ENCODE measurements at places on chromosomes 2 and 18.

DNA sequence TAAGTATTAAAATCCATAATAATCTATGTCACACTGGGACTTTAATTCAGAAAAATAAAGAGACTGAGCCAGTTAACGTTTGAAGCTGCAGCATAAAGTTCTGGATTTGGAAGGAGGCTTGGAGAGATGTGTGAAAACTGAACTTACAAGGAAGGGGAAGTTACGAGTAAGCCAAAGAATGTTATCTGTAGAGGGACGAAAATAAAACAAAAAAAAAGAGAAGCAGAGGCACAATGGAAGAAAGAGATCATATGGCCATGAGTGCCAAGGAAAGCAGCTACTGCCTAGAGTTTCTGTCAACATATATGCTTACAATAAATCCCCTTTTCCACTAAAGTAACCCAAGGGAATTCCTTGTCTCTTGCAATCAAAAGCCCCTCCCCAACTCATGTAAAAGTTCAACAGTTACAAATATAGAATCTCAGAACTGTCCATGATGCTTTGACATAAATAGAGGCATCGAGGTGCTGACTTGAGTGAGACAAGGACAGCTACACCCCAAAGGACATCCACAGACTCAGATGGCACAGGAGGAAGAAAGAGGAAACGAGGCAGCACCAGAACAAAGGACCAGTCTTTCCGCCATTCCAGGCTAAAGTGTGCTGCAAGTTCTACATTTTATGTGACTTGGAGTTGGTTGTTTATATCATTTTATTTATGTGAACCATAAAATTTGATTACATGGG is 16.1 kb upstream of the ARL5A start:
- DNase-seq, result no peak

GRCh38 chr2:95728878-95729596 is 137.2 kb downstream of the TRIM43 start:
- DNase-seq, result peak; percentile 9

GRCh38 chr2:136787970-136788369 is 22.6 kb downstream of the THSD7B start:
- no peak for DNase-seq

GRCh38 chr2:770776-771175 is 93.6 kb upstream of the TMEM18 start:
- no peak for DNase-seq

GRCh38 chr2:237689336-237690131 is 62.1 kb downstream of the LRRFIP1 start:
- no peak for DNase-seq

- DNase-seq, result no peak
Measured at GRCh38 chr2:202566286-202566685, 68.5 kb upstream of the FAM117B start.

GRCh38 chr2:237201461-237202287 is 116.0 kb downstream of the COPS8 start:
- DNase-seq, result no peak

DNA sequence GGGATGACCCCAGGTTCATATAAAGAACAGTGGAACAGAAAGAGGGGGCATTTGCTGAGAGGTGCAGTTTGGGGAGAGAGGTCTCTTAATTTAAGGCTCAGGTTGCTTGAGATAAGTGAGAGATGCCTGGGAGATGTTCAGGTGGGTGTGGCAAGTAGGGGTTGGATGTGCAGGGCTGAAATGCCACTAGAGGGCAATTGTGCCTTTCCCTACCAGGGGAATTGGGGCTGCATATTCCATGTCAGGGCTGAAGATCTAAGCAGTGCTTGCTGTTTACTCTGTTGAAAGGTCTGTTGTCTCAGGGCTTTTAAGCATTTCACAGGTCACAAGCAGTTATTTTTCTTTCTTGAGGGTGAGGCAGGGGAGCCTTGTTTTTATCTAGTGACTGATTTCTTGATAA is 7.8 kb downstream of the CCDC85A start:
- DNase-seq, result no peak

- DNase-seq, result no peak
Measured at GRCh38 chr18:43559507-43559906, 282.2 kb upstream of the SYT4 start.

DNA sequence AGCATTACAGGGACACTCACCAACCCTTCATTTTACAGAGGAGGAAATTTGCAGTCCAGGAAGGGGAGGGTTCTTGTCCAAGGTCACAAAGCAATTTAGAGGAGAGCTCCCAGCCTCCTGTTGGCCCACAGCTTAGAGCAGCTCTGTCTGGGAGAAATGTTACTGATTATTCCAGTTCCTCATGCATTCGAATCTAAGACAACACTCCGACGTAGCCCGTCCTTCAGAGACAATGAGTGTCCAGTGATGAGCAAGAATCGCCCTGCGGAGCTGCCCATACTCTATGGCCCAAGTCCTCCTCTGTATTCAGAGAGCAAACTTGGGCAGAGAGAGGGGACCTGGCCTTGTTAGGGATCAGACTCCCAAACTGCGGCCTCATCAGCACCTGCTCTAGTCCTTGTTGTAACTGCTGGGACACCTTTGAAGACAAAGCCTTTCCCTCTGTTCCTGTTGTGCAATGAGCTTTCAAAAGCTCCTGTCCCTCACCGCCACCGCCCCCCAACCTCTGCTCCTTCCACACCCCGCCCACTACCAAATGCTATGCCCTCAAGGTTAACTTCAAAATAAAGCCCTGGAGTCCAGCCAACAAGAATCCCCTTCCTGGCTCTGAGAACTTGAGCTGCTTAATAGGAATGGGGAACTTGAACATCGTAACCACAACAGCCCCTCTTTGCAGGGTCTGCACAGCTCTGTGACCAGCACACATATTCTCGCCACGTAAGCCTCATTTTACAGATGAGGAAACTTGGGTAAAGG is 234.8 kb upstream of the SMAD2 start:
- no peak for DNase-seq

DNA sequence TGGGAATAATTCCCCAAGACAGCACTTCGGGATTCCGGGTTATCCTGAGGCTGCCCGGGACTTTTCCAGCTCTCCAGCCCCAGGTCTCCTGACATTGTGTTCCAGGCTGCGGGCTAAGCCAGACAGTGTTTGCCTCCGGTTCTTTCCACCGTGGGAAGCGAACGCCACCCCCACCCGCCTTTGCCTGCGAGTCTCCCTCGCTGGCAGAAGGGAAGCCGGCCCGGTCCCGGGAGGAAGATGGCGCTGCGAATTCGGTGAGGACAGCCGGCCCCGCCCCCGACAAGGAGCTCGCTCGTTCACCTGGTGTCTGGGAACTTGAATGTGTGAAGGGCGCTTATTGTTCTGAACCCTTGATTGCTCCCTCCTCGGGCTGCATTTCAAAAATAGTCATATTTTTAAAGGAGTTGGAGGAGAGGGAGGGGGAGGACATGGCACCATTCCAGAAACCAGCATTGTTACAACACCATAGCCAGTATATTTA is 2.9 kb downstream of the LRATD1 start:
- no peak for DNase-seq

DNA sequence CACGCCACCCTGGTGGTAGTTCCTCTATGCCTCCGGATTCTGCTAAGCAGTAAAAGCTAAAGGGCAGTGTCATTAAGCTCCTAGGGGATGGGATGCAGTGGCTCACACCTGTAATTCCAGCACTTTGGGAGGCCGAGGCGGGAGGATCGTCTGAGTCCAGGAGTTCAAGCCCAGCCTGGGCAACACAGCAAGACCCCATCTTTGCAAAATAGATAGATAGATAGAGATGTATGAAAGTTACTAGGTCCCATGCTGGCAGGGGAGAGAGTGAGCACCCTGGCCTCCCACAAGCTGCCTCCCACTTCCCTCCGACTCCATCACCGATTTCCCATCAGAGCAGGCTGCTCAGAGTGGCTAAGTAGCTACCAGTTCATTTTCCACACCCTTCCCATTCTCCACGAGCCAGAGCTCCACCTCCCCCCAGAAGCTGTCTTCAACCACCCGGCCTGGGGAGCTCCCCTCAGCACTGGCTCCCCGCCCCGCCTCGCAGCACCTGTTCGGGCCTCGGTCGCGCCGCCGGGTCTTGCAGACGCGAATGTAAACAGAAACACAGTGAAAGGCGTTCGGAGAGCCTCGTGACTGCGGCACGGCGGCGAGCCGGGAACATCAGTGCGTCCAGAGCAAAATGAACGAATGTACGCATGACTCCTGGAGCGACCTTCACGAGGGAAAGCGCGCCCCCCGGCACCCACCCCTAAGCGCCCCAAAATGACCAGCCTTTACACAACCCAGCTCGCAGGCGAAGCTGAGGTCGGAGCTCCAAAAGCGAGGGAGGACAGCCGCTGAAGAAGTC is 598 bp upstream of the CEP68 start:
- peak; percentile 49 for DNase-seq

DNA sequence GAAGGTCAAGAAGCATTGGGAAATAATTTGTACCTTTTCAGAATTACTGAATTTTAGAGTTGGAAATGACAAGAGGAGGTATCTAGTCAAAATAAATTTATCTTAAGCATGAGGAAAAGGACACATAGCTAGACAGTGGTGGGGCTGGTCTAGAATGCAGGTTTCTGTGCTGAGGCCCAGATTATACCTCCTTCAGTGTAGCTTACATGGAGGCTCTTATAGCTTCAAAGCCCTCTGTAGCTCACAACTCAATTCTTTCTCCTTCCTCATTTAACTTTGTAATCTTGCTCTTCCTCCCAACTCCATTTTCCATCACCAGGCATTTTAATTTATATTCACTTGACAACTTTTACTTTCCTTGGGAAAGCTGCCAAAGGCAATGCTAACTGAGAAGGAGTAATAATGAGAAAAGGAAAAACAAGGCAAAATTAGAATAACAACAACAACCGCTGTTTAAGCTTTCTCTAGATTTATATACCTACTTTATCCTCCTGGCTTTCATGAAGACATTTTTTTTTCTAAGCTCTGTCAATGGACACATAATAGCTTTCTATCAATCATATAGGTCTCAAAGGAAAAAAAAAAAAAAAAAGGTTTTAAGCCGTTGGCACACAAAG is 58.5 kb downstream of the CLHC1 start:
- no peak for DNase-seq

DNA sequence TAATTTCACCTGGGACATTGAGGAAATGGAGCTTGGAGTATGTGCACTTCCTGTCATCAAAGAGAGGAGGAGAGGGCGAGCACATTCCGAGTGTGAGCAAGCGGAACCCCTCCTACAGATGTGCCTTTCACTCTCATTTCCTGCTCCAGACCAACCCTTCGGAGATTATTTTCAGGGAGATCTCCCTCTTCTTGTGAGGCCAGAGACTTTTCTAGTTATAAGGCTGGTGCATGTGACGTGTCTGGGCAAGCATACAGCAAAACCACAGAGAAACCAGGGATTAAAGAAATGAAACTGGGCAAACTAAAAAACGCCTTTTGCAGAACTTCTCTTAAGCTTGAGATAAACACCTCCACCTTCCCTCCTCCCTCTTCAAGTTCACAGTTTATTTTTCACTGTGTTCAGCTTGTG is 409.2 kb upstream of the TCF4 start:
- DNase-seq, result no peak

GRCh38 chr2:49210191-49210590 is 55.9 kb upstream of the FSHR start:
- no peak for DNase-seq

DNA sequence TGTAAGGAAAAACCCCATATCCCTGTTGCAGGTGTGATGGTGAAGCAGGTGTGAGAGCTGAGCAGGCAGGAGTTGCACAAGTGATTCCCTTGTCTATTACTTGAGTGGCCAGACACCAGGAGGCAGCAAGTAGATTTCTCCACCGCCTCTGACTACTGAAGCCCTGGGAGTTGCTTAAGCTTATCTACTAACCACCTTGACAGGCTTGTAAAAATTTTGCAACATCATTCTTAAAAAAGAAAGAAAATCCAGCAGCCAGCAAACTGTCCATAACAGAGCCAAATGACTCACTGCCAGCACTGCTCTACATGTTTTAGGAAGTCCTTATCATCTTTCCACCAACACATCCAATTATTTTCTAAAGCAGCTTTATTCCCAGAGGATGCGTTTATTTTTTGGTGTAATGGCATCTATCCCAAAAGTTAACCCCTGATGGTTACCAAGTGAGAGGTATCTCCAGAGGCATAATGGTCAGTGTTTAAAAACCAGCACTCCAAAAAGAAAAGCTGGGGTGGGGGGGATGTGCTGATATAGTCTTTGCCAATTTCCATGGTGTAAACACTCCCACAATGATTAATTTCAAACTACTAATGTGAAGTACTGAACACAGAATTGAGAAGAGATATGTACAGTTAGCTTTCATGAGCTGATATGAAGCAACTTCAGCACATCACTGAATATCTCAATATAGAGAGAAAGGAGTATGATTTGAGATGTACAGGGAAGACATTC is 16.3 kb upstream of the GPR39 start:
- DNase-seq, result no peak

DNA sequence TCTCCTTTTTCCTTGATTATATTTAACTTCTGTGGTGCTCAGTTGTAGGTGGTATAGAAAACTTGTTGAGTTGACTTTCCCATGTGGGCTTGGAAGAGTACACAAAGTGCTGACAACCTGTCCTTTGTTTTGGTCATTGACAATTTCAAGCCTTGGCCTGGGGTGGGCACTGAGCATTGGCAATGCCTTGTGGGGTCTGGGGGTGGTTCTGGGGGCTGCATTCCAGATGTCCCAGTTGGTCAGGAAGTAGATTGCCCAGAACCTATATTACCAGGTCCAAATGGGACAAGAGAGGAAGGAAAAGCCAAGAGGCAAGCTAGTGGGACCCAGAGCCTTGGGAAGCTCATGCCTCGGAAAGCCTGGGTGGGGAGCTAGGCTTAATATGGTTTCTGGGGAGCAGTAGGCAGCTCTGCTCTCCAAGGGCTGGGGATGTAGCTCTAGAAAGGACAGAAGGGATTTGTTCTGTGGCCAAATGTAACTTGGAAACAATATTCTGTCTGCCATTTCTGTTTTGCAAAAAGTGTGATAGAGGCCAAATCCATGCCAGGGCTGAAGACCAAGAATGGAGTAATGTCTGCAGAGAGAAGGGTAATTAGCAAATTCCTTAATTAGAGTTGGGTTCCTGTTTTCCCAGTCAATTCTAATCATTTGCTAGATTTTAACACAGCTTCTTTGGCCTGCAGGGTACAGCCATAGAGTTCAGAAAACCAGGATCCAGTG is 87.4 kb downstream of the SLC4A3 start:
- DNase-seq, result no peak

GRCh38 chr2:217357886-217358620 is 498.2 kb upstream of the TNP1 start:
- no peak for DNase-seq

DNA sequence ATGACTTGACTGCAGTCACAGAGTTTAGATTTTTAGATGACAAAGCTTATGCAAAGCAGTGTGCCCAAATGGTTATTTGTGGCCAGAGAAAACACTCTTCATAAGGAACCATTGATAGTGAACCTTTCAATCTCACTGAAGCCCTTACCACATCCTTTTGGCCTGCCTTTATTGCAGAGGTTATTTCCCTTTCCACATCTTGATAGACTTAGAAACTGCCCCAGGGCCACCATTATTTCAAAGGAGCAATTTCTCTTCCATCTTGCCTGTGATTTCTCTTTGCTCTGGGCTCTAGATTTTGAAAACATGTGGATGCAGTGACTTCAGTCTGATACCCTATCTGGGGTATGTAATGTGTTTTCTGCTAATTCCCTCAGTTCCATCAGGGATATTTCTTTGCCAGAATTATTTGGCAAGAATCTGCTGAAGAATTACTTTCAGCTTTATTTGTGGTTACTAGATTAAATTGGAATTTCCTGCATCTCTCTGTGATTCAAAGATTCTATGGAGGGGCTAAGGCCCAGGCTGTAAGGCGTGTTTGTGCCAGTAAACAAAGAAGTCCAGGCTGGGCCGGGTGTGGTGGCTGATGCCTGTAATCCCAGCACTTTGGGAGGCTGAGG is 51.0 kb downstream of the MOGAT1 start:
- no peak for DNase-seq

Data from stimulated activated CD4-positive, alpha-beta T cell treated with anti-CD3 and anti-CD28 coated beads, Interleukin-4, amount 100 ng/mL, for 4 hours (primary cell).